Nasal cavity respiratory epithelium epithelial cell of viscerocranial mucosa (primary cell): ENCODE measurements at places on chromosomes 4 and X. TPM values are rescaled to one million over a fixed set of nuclear protein-coding genes. Genes with fewer than 3 reads are reported as not detected.

GRSF1 gene
- 55.4 and 102 TPM in 2 replicates for total RNA-seq

XAGE1A gene
- not detected in 2 replicates for total RNA-seq

FATE1 gene
- total RNA-seq: not detected in 2 replicates

SLC6A14 gene
- 9.5 and 19.8 TPM in 2 replicates for total RNA-seq

CDS1 gene
- 29.7 and 35.7 TPM in 2 replicates for total RNA-seq
